ENCODE measurements at places on chromosomes 3 and 15.

GRCh38 chr3:159616234-159616825 is 372.3 kb upstream of the IL12A start:
- no peak for DNase-seq

DNA sequence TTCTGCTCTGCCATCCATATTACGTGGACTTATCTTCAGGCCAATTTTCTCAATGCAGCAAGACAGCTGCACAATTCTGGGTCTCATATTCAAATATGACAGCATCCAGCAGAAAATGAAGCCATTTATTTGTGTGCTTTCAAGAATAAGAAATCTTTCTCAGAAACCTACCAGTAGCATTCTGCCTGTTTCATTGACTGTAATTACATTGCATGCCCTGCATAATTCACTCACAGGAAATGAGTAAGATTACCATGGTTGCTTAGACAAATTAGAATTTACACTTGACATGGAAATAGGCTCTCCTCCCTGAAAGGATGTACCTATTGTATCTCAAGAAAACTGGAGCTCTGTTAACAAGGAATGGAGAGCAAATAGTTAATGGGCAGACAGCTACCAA is 346.6 kb upstream of the DCBLD2 start:
- no peak for DNase-seq

DNA sequence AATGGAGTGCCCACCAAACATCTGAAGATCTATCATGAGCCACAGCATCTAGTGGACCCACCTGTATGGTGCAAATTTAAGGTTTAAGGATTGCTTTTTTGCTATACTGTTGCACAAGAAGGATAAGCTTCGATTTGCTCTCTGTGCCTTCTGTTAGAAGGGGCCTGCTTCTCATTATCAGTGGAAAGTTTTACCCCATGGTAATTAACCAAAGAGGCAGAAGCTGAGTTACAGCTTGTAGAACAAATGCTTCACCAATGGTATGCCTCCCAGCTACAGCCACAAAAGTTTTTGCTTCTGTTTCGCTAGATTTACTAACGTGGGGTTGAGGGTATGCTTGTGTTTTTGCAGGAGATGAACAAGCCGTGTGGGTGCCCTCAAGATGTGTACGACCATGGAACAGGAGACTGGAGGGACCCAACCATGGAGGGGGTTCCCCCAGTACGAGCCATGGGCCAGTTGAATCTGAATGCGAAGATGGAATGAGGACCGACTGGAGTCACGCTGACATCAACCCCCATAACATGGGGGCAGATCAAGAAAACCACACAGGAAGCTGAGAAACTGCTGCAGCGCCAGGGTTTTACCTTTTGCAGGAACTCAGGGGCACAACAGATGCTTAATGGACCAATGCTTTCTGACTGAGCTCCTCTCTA is 43.5 kb downstream of the ACAD9 start:
- peak; percentile 50 for DNase-seq

- DNase-seq: no peak
Observed at GRCh38 chr3:113867506-113867905, 28.9 kb downstream of the GRAMD1C start.

- no peak for DNase-seq
Observed at GRCh38 chr3:192719964-192720363, 7.4 kb downstream of the FGF12 start.

- DNase-seq: peak; percentile 67
Observed at GRCh38 chr15:52124270-52124880, 11.8 kb upstream of the BCL2L10 start.

DNA sequence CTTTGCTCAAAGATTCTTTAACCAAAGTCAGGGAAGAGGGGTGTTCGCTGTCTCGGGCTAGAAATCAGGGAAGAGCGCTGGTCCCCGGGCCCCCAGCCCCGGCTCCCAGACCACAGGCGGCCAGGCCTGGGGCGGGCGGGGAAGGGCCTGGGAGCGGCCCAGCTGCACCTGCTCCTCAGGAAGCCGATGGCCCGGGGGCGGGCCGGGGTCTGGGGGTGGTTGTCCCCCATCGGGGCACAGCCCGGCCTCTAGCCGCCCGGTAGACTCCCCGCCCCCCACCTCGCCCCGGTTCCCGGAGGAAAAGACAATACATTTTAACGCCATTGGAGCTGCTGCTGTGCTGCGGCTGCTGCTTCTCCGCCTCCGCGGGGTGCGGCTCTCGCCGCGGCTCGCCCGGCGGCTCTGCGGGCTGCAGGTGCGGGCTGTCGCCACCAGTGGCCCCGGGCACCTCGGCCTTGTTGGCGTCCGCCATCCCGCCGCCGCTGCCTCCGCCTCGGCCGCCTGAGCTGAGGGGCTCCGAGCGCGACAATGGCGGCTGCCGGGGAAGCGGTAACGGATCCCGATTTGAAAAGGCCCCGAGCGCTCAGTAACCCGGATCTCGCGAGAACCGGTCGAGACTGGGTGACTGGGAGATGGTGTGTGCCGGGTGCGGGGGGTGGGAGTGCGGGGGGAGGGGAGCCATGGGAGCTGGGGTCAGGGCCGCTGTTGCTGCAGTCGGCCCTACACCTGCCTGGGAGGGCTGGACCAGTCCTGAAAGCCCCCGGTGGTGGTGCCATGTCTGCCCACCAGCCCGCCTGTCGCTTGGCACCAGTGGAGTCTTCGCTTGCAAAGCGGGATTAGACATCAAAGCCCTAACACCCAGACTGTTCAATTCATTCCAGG is at the start of gene MYEF2:
Gene MYEF2 (minus strand): TSS at position 530 of the 882 bp plus-strand sequence. CDS start 58 bp downstream, at position 472.
- DNase-seq: peak; percentile 81

DNA sequence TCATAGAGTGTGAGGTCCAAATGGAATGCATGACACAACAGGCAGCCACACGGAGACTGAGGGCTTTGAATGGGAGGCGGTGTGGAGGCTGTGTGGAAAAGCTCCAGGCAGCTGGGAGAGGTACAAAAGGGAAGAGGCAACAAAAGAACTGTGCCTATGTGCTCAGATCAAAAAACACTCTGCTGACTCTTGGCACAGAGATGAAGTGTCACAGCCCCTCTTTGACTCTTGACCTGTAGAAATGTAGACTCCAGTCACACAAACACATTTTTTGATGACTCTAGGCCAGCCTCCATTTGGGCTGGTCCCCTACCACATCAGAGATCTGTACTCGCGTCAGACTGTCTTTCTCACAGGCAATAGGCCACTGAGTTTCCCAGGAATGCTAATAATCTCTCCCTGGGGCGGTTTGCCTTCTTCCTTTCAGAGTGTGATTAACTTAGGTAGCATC is 456.0 kb downstream of the TUSC7 start:
- DNase-seq: no peak

GRCh38 chr3:192174283-192174682 is 553.1 kb downstream of the FGF12 start:
- no peak for DNase-seq

GRCh38 chr3:183930086-183930485 is 45.4 kb upstream of the PARL start:
- DNase-seq: no peak

GRCh38 chr15:83612226-83612625 is 41.7 kb upstream of the ADAMTSL3 start:
- DNase-seq: no peak

- no peak for DNase-seq
Observed at GRCh38 chr15:101625184-101625583, 27.0 kb downstream of the TM2D3 start.

- DNase-seq: no peak
Observed at GRCh38 chr3:65193531-65193930, 505.7 kb upstream of the ADAMTS9 start.

DNA sequence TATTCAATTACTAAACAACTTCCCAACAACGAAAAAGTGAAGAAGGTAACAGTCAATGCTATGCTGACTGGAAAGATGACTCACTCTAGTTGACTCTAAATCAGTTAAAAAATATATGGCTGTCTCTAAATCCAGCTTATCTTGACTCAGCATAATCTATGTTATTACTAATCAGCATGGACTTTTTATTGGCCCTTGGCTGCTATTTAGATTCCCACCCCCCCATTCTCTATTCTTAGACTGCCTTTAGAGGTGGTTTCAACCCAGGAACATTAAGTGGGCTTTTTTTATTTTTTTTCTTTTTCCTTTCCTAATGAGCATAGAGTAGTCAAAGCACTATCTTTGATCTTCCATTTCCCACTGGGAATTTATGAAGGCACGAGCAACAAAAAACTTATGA is 1.9 kb downstream of the PCOLCE2 start:
- DNase-seq: no peak

DNA sequence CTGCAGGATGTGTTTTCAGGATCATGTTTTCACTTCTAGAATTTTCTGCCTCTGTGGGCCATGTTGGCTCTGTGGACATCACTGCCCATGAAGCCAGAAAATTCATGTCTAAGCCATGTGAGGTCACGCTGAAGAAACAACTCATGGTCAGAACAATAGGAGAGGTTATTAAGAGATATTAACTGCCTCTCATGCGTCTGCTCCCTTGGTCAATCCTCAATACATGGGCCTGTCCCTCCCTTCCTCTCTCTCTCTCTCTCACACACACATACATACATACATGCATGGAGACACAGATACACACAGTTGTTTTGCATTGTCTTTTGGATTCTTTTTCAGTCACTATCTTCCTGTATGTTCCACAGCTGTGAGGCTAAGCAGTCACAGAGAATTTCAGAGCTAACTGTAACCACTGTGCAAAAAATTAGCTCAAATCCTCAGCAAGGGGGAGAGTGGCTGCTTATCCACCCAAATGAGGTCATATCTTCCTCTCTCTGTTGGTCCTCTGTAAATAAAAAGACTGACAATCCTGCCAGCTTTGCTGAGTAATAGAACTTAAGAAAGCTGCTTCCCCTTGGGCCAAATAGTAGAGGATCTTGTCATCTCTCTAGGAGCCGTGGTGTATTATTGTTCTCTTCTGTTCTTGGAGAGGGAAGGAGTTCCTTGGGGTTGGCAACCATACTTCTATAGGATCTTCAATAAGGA is 45.6 kb downstream of the LRTM1 start:
- DNase-seq: no peak

All from activated CD4-positive, alpha-beta T cell treated with anti-CD3 and anti-CD28 coated beads, Interleukin-2, Interleukin-6, amounts not matched to agents 100 ng/mL and 50 ng/mL, durations not matched to agents 16 hours and 8 hours (primary cell).